Stimulated activated CD4-positive, alpha-beta T cell treated with anti-CD3 and anti-CD28 coated beads, Interleukin-4, amount 100 ng/mL, for 4 hours (primary cell): ENCODE measurements at places on chromosomes 3 and 15.

DNA sequence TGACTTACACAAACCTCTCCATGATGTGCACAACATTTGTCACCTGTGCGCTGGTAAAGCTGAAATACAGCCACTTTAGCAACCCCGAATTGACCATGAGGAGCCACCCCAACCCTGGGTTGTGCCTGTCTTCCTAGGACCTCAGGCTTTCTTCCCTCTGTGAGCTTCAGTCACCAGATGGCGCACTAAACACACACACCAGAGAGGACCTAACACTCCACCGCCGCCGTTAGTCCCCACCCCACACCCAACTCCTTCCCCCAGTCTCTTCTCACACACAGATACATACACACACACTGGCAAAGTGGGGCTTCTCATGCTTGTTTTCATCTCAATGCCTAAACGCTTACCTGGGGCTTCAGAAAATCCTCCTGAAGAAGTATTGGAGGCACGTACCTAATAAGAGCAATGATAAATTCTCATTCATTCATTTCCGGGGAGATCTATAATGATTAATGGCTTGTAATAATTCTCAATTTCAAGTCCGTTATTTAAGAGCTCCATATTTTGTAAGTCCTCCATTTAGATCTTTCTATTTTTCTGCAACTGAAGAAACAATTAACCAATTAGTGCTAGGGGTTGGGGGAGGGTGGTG is 2.1 kb upstream of the CCDC80 start:
- DNase-seq: peak; percentile 69

GRCh38 chr15:91941871-91942658 is 88.6 kb downstream of the SLCO3A1 start:
- DNase-seq: no peak

GRCh38 chr3:186946756-186947375 is 16.5 kb downstream of the ST6GAL1 start:
- DNase-seq: no peak

DNA sequence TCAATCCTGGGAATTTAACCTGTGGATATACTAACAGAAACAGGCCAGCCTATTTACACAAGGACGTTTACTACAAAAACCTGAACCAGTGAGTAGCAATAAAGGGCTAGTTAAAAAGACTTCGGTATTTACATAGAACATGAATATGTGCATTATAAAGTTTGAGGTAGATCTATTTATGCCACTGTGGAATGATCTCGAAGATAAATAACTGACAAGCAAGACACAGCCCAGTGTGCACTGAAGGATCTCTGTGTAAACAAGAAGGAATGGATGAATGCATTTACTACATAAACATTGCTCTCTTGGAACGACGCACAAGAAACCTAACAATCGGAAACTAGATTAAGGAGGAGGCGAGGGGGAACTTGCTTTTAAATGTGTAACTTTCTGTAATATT is 132.0 kb upstream of the NSMCE3 start:
- DNase-seq: no peak

GRCh38 chr15:83892498-83892897 is 238.6 kb downstream of the ADAMTSL3 start:
- no peak for DNase-seq

DNA sequence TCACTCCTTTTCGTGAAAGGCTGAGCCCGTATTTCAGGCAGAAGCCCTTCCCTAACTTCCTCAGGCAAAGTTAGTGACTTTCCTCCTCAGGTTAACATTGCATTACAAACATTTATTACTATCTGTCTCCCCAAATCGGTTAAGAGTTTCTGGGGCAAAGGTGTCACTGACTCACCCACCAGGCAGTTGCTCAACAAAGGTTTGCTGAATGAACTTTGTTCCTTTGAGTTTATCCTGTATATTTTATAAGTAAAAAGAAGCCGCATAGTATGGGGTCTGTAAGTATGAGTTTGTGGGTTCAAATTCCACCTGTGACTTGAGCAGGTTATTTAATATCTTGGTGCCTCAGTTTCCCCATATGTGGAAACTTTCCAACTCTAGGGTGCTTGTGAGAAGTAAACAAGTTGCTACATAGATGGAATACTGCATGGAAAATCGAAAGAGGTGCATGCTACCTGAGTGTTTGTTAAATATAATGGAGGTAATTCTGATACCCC is 177.7 kb downstream of the THRB start:
- no peak for DNase-seq

- DNase-seq: no peak
Measured at GRCh38 chr15:66066481-66066880, 187.1 kb downstream of the MEGF11 start.

GRCh38 chr15:75023872-75024636 is 664 bp downstream of the PPCDC start:
- no peak for DNase-seq

- DNase-seq: no peak
Measured at GRCh38 chr3:152760024-152760563, 74.8 kb upstream of the P2RY1 start.

DNA sequence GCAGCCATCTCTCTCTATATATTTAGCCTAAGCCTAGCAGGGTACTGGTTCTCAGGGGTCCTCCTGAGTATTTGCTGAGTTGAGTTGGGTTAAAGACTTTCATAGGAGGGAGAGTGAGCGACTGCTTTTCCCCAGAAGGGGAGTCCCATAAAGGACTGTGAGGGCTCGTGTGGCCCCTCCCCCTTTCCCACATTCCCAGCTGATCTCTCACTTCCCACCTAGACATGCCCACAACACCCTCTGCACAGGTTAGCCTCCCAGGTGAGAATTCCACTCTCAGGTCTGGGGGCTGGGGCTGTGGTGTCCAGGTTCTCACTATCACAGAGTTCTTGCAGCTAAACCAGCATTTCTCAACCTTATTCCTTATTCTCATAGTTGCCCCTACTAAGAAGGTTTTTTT is 15.8 kb downstream of the EPHB1 start:
- no peak for DNase-seq
